IMR-90 (cell line): ENCODE measurements at places on chromosomes 3 and 15. TPM values are rescaled to one million over a fixed set of nuclear protein-coding genes. Genes with fewer than 3 reads are reported as not detected.

The NME9 gene
- not detected in 2 replicates for polyA plus RNA-seq

The COL6A5 gene
- polyA plus RNA-seq: not detected in 2 replicates

The SCAANT1 gene
- not detected in 2 replicates for polyA plus RNA-seq

The MELTF gene
- 0.43 and 0.50 TPM in 2 replicates for polyA plus RNA-seq

The PPP2R3A gene
- 10.2 and 11.3 TPM in 2 replicates for polyA plus RNA-seq

The MYEF2 gene
- 5.8 and 6.3 TPM in 2 replicates for polyA plus RNA-seq

The SAMD7 gene
- not detected in 2 replicates for polyA plus RNA-seq

The C3orf18 gene
- 10.6 and 10.9 TPM in 2 replicates for polyA plus RNA-seq

- DNase-seq: peak; percentile 93
Measured at GRCh38 chr3:133644768-133645167, 17.0 kb downstream of the TOPBP1 start.

DNA sequence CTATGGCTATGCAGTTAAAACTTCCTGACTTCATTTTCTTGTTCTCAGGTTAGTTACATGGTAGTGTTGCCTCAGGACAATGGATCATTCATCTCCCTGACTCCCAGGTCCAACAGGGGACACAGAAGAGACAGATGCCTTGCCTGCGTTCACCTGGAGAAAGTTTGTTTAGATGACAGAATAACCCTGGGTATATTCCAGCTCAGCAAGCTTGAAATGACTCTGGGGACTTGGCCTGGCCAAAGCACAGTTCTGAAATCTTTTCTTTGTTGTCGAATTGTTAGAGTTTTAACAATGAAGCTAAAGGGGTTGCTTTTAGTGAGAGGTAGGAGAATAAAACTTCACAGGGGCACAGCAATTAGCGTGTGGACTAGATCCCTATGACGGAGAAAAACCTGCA lies 206.1 kb downstream of the PDZRN3 start:
- DNase-seq: no peak

- DNase-seq: peak; percentile 74
Measured at GRCh38 chr3:168040607-168041208, 55.0 kb downstream of the GOLIM4 start.

DNA sequence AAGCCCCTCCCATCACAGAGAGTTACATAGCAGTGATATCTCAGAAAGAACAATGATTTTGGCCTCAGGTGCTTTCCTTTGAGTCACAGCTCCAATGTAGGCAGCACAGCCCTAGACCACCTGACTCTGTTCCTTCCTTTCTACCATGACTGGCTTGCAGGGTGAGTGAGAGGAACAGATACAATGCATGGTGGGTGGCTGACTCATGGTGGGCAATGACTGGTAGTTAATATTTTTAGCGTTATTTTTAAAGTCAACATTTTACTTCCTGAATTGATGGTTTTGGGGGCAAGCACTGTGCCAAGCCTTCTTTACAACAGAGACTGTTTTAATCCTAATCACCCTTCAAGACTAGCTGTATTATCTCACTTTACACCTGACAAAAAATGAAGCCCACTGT lies 32.8 kb upstream of the ST3GAL6 start:
- DNase-seq: no peak

DNA sequence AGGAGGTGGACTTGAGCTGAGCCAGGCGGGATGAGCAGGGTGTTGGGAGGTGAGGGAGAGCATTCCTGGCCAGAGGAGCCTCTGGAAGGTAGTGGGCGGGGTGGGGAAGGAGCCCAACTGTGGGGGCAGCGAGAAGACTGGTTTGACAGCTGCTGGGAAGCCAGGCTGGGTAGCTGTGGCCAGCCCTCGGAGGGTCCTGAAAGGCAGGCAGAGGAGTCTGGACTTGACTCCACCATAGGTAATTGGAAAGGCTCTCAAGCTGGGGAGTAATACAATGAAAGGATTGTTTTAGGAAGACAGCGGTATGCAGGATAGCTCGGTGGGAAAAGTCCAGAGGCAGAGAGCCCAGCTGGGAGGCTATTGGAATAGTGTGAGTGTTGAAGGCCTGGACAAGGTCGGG lies 17.2 kb downstream of the EPHB3 start:
- no peak for DNase-seq

GRCh38 chr3:133573629-133574194 lies at the start of gene CDV3:
Gene CDV3, plus strand, starts transcription at chr3:133573686. Its CDS starts 359 bp downstream, at chr3:133574045.
- no peak for DNase-seq

DNA sequence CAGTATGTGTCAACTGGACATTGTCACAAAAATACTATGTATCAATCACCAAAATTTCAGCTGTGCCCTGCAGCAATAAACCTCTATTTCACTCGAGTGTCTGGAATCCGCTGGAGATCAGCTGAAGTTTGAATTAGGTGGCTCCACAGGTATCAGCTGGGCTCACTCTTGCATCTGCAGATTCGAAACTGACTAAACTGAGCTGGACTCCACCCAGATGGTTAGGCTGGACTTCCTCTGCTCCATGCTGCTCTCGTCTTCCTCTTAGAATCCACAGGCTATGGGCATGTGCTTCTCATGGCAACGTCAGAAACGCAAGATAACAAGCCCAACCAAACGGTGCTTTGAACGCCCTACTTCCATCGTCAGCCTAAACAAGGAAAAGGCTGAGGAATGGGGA lies 565.3 kb upstream of the ROBO2 start:
- no peak for DNase-seq

GRCh38 chr15:92083190-92083589 lies 229.7 kb downstream of the SLCO3A1 start:
- DNase-seq: no peak

DNA sequence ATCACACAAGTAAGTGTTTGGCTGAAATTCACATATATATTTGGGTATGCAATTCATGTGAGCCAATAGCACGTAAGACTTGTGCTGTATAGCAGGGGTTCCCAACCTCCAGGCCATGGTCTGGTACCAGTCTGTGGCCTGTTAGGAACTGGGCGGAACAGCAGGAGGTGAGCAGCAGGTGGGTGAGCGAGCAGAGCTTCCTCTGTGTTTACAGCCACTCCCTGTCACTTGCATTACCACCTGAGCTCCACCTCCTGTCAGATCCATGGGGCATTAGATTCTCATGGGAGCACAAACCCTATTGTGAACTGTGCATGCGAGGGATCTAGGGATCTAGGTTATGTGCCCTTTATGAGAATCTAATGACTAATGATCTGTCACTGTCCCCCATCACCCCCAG lies 59.7 kb downstream of the MAP3K13 start:
- DNase-seq: no peak

DNA sequence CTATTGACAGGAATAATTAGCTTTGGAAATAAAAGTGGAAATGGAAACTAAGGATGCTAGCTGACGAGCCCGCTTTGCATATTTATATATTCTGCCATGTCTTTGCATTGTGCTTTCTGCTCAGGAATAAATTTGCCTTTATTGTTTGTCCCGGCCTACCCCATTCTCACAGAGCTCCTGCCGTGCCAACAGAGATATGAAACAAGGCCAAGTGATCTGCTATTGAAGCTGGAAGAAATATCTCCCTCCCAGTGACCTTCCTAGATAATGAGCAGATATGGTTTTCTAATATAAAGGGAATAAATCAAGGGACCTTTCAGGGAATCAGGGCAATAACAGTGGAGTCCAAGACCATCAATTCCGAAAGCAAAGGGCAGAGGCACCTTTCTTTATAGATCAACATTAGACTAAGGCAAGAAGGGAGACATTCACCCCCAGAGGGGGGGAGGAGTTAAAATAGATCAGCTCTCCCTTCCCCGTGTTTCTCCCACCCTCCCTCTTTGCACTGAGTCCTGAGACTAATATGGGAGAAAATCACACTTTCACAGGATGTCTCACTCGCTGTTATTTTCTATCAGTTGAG lies 664.6 kb downstream of the AGBL1 start:
- DNase-seq: no peak

DNA sequence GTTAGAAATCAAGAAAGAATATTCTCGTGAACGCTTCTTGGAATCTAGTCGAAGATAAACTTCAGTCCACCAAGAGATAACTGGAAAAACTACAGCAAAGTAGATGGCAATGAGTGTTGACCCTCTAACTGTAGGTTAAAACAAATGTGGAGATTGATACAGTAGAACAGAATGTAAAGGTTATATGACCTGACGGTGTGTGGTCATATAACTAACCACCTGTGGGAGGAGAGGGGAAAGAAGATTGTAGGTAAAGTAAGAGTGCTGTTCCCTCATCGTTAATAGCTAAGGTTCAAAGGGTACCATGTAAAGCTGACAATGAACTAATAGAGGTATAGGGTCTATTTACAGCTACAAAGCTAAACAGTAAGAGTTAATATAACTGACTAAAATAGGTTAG lies 52.6 kb downstream of the PDE8A start:
- DNase-seq: no peak

- no peak for DNase-seq
Measured at GRCh38 chr3:126373146-126373613, 16.0 kb upstream of the KLF15 start.

GRCh38 chr3:53221345-53221744 lies 34.5 kb downstream of the TKT start:
- DNase-seq: no peak

- peak; percentile 7 for DNase-seq
Measured at GRCh38 chr3:141796889-141797781, 33.9 kb downstream of the GRK7 start.
